ENCODE measurements at places on chromosomes 5 and 9.

DNA sequence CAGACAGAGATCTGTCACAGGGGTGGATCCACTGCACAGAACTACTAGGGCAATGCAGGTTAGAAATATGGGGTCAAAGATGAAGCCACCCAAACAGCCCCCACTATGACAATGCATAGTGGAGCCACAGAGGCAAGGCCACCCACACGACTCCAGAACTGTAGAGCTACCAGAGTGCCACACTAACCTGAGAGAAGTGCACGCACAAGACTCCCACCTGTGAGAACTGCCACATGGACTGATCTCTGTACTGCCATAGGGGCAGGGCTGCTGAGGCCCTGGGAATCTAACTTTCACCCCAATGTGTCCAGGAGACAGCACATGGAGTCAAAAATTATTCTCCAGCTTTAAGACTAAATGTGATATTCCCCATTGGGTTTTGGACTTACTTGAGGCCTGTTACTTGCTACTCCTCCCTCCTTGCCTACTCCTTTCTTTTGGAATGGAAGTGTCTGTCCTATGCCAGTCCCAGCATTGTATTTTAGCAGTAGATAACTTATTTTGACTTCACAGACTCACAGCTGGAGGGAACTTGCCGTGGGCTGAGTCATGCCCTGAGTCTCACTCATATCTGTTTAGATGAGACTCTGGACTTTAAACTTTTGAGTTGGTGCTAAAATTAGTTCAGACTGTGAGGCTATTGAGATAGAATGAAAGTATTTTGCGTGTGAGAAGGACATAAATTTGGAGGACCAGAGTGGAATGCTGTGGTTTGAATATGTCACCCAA lies 853.3 kb downstream of the MAT2B start:
- no peak for DNase-seq

DNA sequence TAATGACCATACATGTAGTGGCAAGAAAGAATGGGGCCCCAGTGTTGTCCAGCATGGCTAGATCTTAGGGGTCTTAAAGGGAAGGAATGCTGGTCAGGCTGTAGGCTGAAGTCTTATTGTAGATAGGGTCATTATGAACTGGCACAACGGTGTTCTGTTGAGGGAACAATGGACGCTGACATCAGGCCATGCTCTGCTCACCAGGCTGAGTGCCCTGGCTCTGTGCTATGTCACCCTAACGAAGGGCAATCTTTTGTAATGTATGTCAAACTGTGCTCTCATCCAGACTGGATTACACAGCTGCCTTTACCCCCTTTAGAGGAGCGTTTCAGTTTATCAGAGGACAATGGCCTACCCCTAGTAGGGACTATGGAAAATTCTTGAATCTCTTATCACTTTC lies 14.6 kb upstream of the ZNF608 start:
- no peak for DNase-seq

DNA sequence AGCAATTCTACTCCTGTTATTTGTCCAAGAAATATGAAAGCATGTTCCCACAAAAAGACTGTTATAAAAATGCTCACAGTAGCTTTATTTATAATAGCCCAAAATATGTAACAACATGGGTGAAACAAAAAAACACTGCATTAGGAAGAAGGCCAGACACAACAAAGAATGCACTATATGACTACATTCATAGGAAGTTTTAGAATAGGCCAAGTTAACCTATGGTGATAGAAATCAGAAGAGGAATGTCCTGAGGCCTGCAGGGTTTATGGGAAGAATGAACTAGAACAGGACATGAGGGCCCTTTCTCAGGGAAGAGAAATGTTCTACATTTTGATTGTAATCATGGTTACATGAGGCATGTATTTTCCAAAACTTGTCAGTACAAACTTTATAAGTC lies 24.7 kb upstream of the TAS2R1 start:
- no peak for DNase-seq

GRCh38 chr9:136722969-136723356 lies 10.6 kb downstream of the DIPK1B start:
- no peak for DNase-seq
